Stimulated activated naive CD8-positive, alpha-beta T cell treated with anti-CD3 and anti-CD28 coated beads, Interleukin-15, amount 100 ng/mL, for 72 hours (primary cell): ENCODE measurements at places on chromosomes 7 and 10.
A peak's percentile ranks its signal among the peaks of the same experiment; 100 is the strongest.

DNA sequence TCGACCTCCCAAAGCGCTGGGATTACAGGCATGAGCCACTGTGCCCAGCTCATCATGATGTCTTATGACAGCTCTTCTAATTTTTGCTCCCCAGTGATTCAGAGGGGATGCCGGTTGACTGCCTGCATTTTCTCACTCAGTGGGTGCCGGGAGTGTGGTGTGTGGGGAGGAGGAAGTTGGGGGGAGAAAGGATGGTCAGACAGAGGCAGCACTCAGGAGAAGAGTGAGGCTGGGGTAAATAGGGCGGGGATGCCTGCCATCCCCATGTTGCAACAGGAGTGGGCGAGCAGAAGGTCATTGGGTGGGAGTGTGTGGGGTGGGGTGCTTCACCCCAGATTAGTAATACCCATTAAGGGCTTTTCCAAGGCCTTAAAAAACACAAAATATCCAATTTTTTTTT lies 3.5 kb upstream of the CCL24 start:
- DNase-seq = no peak

DNA sequence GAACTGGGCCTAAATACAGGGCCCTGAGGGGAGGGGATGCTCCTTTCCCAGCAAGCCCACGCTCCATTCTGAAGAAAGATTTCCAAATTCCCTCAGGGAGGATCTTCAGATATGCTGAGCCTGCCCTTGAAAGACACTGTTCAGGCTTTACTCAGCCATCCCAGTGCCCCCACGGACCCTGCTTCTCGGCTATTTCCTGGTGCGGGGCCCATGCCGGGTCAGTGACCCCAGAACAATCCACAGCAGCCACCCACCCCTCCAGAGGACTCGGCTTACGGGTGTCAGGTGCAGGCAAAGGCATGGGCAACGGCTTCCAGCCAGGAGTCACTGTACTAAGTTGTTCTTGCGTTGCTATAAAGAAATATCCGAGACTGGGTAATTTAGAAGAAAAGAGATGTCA lies 137.1 kb downstream of the OAT start:
- no peak for DNase-seq

DNA sequence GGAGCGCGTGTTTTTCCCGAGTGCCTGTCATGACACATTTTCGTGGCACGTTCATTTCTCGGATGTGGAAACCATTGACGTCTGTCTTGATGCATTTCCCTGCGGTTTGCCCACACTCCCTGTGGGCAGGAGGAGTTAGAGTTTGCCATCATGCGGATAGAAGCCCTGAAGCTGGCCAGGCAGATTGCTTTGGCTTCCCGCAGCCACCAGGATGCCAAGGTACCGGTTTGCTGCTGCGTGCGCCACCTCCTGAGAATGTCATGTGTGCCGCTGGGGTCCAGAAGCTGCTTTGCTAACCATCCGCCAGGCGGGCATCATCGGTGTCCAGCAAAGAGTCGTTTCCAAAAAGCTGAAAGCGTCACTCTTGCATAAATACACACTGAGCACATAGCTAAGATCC lies 40.9 kb upstream of the BTBD16 start:
- DNase-seq = no peak

- DNase-seq = no peak
These were observed 114.0 kb upstream of the INSYN2A start for GRCh38 chr10:127310430-127310829.

DNA sequence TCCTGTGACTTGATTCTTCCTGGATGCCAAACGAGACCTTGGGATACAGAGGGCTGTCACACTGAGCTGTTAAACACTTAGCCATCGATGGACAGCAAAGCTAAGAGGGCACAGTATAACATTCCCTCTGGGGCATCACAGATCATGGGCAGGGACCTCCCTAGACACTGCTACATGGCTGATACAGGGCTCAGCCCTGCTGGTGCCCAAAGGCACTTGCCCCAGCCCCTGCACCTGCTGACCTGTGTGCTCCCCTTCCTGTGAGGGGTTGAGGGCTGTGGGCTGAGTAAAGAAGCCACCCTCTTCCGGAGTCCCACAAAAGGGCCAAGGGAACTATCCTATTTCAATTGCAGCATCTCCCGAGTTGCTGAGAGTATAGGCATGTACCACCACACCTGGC lies 337.9 kb downstream of the EXOC4 start:
- no peak for DNase-seq

- no peak for DNase-seq
These were observed 385.8 kb downstream of the ETV1 start for GRCh38 chr7:13603661-13604060.

DNA sequence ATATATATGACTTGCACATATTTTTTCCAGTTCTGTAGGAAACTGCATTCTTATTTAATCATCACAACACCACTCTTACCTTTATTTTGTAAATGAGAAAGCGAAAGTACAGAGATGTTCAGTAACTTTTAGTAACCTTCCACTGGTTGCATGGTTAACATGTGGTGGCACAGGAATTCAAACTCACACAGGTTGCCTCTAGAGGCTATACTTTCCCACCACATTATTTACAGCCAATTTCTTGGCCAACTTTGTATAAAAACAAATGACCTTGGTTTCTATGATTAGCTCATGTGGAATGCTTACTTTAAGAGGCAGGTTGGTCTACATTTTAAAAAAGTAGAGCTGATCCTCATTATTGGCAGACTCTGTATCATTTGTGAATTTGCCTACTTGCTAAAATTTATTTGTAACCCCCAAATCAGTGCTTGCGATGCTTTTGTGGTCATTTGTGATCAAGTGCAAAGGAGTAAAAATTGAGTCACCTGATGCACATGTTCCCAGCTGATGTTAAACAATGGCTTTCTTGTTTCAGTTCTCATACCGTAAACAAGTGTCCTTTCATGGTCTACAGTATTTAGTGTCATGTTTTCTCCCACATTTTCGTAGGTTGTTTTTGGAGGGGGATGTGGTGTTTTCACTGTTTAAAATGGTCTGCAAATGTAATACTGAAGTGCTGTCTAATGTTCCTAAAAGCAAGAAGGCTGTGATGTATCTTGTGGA lies 14.8 kb downstream of the BBS9 start:
- DNase-seq = no peak

DNA sequence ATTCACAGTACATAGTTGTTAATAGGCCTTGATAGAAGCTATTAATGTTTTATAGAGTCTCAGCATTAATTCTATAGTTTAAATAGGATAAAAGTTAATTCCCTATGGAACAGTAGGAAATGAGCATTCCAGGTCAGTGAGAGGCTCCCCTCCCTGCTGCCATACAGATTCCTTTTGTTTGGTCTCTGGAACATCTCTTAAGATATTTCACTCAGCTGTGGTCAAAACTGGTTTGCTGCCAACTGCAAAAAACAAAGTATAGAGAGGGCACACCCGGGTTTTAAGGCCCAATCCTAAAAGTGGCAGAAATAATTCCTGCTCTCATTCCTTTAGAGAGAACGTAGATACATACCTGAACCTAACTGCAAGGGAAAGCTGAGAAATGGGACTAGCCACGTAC lies 51.3 kb downstream of the MDFIC start:
- DNase-seq = no peak

- peak; percentile 46 for DNase-seq
These were observed 22.2 kb upstream of the EXOC4 start for GRCh38 chr7:133230591-133231194.

DNA sequence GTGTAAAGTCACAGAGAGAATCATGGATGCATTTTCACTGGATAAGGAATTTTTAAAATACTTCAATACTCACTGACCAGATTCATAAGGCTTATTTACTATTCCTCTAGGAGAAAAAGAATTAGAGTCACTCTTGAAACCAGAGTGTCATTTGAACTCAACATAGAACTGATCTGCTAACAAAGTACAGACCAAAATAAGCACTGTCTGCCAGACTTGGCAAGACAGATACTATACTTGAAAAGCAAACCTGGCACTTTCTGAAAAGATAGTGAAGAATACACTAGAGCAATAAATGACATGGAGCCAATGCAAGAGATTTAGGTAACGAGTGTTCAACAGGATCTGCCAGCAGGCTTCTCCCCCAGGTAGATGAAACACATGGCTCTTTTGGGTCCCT lies 215.3 kb downstream of the CHCHD3 start:
- DNase-seq = no peak

GRCh38 chr7:16636555-16637101 lies 8.9 kb downstream of the ANKMY2 start:
- DNase-seq = no peak

DNA sequence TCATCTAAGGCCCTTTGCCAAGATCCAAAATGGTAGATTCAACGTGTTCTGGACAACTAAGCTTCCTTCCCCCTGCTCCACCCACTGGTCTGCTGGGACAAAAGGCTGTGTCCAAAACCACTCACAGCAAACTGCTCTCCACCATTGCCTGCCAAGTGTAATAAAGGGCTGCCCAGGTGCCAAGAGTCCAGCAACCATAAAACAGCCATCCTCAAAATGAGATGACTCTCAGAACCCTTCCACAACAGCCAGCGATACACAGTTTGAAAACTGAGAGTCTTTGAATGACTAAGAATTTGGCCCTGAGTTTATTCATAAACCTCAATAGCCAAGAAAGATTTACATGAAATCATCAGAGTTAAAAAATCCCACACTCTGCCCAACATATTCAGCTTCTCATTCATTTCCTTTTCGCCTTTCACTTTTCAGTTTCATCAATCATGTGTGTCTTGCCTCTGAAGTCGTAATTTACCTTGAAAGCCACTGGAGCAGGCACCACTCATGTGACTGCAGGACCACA lies 658.1 kb upstream of the MGMT start:
- no peak for DNase-seq

DNA sequence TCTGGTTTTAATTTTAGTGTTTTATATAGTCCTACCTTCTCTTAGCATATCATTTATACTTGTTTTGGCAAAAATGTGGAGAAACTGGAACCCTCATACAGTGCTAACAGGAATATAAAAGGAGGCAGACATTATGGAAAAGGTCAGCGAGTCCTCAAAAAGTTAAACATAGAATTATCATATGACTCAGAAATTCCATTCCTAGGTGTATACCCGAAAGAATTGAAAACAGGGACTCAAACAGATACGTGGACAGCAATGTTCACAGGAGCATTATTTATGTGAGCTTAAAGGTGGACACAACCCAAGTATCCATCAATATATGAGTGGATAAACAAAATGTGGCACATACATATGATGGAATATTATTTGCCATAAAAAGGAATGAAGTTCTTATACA lies 51.5 kb downstream of the VAX1 start:
- DNase-seq = no peak

GRCh38 chr10:67222934-67223333 lies 297.1 kb downstream of the LRRTM3 start:
- no peak for DNase-seq

DNA sequence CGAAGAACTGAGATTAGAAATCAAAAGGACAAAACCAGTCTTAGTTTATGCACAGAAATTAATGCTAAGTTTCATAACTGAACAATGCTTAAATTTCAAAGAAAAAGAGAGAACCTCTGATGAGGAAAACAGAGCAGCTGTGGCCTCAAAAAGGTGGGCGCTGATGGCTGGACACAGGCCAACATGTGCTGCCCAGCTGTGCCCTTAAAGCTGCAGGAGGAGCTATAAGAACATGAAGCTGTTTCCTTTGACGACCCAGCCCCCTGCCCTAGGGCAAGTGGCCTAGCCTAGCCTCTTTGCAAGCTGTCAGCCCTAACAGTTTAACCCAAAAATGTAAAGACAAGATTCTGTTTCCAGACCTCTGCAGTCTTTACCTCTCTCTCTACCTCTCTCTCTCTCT lies 107.7 kb downstream of the GRID1 start:
- DNase-seq = no peak

DNA sequence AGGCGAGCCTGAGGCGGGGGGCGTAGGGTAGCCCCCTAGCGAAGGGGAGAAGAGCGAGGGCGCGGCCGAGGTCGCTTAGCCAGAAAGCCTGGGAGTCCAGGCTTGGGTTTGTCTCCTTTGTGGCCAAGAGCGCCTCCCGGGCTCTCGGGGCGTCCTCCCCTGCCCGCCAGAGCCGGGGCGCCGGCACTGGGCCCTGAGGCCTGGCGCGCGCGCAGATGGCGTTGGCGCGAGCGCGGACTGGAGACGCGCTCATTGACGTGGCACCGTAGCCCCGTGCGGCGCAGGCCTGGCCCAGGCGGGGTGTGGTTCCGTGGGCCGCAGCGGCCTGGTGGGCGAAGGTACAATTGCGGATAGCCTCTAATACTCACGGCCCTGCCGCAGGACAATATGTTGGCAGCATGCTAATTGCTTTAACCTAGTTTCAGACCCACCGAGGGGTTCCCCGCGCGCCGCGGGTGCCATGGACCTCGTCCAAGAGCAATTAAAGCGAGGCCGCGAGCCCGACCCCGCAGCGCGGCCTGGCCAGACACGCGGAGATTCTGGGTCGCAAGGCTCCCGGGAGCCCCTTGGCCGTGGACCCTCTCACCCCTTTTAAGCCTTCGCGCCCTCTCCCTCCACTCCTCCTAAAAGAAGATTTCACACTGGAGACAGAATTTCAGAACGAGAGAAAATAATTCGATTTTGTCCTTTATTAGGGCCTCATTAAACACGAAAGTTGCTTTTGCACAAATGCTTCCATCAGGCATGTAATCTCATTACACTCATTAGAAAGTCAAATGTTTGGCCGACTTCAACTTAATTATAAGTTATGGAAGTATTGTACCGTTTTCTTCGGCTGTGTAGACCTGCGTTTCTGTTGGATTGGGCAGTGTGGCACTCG lies 3.1 kb downstream of the PTF1A start:
- no peak for DNase-seq

DNA sequence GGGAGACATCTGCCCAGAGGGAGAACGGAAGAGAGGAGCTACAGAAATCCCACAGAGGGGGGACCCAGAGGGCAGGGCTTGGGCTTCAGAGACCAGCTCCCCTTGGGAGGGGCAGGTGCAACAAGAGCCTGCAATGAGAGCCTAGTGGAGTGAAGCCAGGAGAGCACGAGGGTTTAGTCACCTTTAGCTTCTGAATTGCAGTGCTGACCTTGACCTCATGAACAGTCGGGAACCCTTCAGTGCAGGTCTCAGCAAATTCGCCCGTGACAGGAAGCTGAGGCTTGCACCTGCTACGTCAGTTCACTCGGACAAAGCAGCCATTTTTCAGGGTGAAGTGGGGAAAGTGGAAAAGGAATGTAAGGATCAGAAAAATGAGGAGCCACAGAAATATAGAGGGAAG lies 306.8 kb upstream of the CDC14C start:
- DNase-seq = no peak

DNA sequence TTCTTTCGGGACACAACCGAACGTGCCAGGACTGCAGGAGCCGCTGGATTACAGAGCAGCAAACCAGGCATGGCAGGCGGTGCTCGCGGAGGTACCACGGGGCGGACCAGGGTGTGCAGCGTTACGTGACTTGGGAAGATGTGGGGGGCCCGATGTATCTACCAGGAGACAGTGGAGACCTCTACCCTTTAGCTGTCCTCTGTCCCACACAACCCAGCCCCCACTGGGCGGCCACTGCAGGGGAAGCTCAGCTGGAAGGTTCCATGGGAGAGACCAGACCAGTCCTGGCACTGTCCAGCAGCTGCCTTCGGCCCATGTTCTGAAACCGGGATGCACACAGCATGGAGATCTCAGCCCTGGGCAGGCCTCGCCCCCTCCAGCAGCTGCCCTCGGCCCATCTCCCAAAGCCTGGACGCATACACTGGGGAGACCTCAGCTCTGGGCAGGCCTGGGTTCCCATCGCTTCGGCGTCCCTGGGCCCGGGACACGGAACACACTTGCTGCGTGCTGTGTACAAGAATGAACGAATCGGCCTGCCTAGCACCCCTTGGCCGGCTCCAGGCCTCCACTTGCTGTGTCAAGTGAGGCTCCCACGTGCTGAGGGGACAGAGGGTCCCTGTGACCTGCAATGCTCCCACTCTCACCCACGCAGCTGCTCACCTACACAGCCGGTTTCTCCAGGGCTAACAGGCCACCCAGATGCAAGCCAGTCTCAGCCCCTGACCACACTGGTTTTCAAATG lies 177.4 kb downstream of the ELFN1 start:
- DNase-seq = no peak

GRCh38 chr10:70584366-70584765 lies 18.2 kb downstream of the PRF1 start:
- DNase-seq = no peak
